Activated CD4-positive, alpha-beta T cell treated with anti-CD3 and anti-CD28 coated beads, Interleukin-2, amount 50 U/mL, for 1 hour (primary cell): ENCODE measurements at places on chromosomes 2 and 18.

GRCh38 chr2:96154506-96155380 lies 9.5 kb upstream of the DUSP2 start:
- DNase-seq, result no peak

- DNase-seq, result no peak
Measured at GRCh38 chr2:854460-854859, 96.2 kb upstream of the SNTG2 start.

- DNase-seq, result no peak
Measured at GRCh38 chr2:231185886-231186285, 12.5 kb upstream of the ARMC9 start.

GRCh38 chr18:37156330-37156942 lies 327.5 kb downstream of the KIAA1328 start:
- no peak for DNase-seq

- no peak for DNase-seq
Measured at GRCh38 chr2:7904319-7904718, 777.5 kb upstream of the ID2 start.

- DNase-seq, result no peak
Measured at GRCh38 chr18:24112874-24113615, 25.8 kb upstream of the CABYR start.

DNA sequence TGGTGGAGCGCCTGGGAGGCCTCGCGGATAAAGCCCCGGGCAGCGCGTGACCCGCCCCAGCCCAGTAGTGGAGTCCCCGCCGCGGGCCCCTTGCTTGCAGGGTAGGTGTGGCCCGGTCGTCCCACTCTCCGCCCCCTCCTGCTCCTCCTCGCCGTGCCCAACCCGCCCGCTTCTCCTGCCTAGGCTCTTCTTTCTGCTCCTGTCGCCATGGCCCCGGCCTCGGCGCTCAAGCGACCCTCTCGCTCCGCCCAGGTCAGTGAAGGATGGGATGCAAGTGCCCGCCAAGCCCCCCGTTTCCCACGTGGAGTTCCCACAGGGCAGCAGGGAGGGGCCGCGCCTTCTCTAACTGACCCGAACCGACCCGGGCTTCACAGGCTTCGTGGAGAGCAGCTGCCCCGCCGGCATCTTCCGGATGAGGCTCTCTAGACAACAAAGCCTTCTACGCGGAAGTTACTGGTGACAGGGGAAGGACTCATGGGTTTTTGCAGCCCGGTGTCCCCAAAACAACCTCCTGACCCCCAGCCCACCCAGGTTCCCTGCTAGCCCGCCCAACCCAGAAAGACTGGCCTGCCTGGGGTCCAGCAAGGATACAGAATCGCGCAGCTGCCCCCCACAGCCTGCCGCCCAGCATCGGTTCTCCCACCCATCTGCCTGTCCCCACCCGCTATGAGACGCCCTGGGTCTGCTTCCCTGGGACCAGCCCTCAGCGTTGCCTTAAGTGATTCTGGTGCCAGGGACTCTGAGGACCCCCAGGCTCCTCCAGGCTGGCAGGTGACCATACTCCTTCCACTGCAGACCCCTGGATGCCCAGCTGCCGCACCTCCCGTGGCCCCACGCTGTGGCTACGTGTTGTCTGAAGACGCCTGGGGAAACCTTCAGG lies 32.8 kb downstream of the TTC32 start:
- peak; percentile 59 for DNase-seq

DNA sequence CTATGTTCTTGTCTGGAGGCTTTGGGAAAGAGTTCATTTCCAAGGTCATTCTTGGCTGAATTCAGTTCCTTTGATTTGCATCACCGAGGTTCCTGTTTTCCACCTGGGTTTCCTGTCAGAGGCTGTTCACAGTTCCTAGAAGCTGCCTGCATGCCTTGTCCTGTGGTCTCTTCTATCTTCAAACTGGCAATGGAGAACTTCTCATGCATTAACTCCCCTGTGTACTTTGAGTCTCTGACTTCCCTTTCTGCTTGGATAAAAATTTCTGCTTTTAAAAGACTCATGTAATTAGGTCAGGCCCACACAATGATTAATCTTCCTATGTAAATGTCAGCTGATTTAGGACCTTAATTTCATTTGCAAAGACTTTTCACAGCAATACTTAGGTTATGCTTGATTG lies 499.3 kb upstream of the FANCL start:
- no peak for DNase-seq

- DNase-seq, result no peak
Measured at GRCh38 chr18:75360215-75360614, 67.3 kb downstream of the SMIM21 start.

- no peak for DNase-seq
Measured at GRCh38 chr18:36934884-36935283, 106.0 kb downstream of the KIAA1328 start.

- DNase-seq, result no peak
Measured at GRCh38 chr18:54220406-54220805, 4.1 kb downstream of the MBD2 start.
